ENCODE measurements at places on chromosomes 3 and 15.

DNA sequence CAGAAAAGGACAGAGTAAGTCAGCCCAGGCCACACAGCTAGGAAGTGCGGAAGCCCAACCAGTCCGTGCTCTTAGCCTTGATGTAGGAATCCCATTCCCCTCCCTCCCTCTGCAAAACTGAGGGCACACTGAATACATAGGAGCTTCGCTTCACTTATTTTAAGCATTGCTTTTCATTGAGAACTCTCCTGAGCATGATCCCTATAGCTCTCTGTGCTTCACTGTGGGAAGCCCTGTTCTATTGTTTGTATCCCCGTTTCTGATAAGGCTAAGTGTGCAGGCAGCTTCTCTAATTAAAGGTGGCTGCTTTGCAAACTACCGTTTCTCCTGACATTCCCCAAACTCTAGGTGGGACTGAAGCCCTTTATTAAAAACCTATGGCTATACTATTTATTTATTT lies 29.9 kb downstream of the IL5RA start:
- no peak for DNase-seq
- peaks cover 2% of the 10 kb centered on the region for H3K27me3 ChIP-seq

DNA sequence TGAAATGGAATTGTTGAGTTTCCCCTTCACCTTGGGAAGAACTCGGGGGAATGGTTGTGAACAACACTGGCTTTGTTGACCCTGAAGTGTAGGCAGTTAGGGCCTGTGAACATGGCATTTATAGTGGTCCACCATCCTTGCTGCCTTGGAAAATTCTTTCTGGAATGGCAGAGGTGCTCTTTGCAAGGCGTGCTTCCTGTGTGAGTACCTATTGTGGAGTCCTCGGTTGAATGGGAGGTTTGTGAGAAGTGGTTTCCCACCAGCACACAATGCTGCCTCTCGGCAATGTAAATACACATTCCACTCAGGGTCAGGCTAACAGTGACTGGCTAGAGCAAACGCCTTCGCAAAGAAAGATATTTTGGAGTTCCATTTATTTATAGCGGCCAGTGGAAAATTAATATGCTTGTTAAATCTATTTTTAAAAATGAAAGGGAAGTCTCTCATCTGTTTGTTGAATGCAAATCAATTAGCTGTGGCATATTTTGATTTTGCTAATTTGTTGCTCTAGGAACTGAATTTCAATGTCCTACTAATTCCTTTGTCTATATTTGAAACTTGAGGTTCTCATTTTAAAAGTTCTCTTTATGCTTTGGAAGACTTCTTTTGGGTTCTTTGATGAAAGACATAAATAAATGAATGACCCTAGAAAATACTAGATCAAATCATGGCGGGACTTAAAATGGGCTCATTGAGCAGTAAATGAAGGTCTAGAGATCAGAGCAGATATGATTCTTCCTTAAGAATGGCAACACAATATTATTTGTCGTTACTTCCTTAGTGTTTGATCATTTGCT lies 59.5 kb downstream of the FNDC3B start:
- no peak for DNase-seq
- peaks cover 74% of the 10 kb centered on the region for H3K4me1 ChIP-seq
- no peak overlapping the region for H3K27ac ChIP-seq
- H3K27me3 ChIP-seq = peaks cover 4% of the 10 kb centered on the region

- no peaks in the 10 kb centered on the region for H3K36me3 ChIP-seq
- H3K4me3 ChIP-seq = no peak overlapping the region
- peak; percentile 7 for DNase-seq
Measured at GRCh38 chr15:39127925-39128617, 452.8 kb upstream of the THBS1 start.

DNA sequence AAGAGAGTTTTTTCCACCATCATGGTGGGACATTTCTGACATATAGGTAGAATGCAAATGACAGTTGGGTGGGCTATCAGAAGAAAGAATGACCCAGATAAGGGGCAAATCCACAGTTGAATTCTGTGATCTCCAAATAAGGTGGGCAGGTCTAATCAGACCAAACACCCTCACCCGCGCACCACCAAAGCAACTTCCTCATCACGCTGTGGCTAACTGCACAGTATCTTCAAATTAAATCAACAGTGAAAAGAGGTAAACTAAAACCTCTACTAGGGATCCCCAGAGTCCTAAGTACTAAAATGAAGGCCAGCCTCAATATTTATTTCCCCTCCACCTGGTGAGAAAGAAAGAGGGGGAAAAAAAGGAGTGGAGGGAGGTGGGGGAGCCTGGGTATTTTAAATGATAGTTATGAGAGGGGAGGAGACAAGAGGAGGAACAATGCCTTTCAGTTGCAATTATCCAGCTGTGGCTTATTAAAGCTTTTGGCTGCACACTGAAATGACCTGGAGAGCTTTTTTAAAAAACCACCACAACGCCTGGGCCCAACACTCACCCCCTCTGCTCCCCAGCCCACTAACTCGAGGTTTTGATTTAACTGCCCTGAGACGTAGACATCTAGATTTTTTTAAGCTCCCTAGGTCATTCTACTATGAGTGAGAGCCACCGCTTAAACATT lies 61.0 kb downstream of the LRIG1 start:
- peaks cover 2% of the 10 kb centered on the region for H3K27me3 ChIP-seq
- no peak overlapping the region for H3K4me3 ChIP-seq
- H3K36me3 ChIP-seq = peaks cover 4% of the 10 kb centered on the region
- peaks cover 16% of the 10 kb centered on the region for H3K4me1 ChIP-seq
- no peak overlapping the region for H3K27ac ChIP-seq
- DNase-seq = no peak

DNA sequence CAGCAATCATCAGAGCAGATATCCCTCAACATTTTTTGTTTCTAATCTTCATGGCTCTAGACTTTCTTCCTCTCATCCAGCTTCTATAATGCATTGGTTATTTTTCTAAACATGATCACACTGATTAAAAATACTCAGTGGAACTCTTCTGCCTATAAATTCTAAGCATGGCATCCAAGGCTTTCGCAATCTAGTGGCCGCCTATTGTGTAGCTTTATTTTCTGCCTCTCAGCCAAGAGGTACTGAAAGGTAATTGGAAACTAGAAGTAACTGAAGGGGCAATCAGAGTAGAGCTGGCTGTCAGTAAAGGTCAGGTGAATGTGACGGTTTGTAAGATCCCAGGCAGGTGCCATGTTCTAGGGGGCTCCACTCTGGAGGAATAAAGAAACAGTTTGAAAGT lies 33.4 kb downstream of the OXSM start:
- no peak overlapping the region for H3K4me3 ChIP-seq
- no peak overlapping the region for H3K27ac ChIP-seq
- H3K27me3 ChIP-seq = peaks cover 2% of the 10 kb centered on the region
- H3K4me1 ChIP-seq = peaks cover 7% of the 10 kb centered on the region
- DNase-seq = no peak

DNA sequence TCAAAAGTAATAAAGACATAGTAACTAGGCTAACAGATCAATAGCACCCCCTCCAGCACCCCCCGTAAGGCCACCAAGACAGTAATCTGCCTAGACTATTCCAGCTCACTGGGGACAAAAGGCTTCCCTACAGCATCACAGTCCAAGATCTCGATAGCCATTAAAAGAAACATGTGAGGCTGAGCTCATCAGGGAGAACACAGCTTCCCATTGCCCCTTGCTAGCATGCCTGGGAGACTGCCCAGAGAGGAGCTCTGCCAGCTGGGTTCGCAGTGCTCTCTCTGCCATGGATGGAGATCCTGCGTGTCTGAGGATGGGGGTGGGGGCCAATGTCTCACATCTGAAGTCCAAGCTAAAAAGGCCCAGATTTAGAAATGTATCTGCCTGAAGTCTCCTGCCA lies 17.8 kb downstream of the LRIG1 start:
- peaks cover 85% of the 10 kb centered on the region for H3K4me1 ChIP-seq
- no peak overlapping the region for H3K27ac ChIP-seq
- H3K27me3 ChIP-seq = peaks cover 3% of the 10 kb centered on the region
- DNase-seq = no peak

- DNase-seq = no peak
- H3K27ac ChIP-seq = no peak overlapping the region
- H3K4me1 ChIP-seq = no peaks in the 10 kb centered on the region
- no peaks in the 10 kb centered on the region for H3K36me3 ChIP-seq
- H3K27me3 ChIP-seq = no peaks in the 10 kb centered on the region
Measured at GRCh38 chr3:178140531-178141304, 395.5 kb upstream of the KCNMB2 start.

DNA sequence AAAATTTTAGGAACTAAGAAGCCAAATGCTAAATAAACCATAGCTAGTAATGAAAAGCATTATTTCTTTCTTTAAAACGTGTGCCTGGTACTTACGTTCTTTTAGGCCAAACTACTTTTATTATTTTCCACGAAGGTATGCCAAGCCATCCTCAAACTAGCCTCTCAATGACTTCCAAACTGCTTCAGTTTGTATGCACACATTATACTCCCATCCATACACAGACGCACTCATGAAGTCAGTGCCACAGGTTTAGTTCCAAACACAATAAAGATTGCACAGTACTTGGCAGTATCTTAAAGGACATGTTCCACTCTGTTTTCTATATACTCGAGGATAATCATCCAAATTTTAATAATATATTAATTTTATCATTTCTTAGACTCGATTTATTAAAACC lies 609.2 kb upstream of the ZNF385D start:
- DNase-seq = no peak
- no peaks in the 10 kb centered on the region for H3K4me1 ChIP-seq
- H3K4me3 ChIP-seq = no peak overlapping the region
- H3K36me3 ChIP-seq = no peaks in the 10 kb centered on the region

DNA sequence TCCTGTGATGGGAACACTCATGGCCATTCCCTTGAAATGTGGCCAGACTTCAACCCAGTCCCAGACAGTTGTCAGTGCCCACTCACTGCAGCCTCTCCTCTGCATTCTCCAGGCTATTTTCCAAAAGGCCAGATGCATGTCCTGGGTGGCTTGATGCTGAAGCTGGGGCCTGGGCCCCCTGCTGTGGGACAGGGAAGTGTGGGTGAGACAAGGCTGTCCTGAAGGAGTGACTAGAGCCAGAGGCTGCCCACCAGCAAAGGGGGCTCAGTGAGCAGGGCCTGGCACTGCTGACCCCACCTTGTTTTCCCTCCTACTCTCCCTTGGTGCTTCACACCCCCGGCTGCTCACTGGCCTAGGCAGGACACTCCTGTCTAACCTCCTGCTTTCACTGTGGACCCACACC lies 11.9 kb downstream of the CISH start:
- DNase-seq = peak; percentile 36
- H3K36me3 ChIP-seq = peaks cover 36% of the 10 kb centered on the region
- peak overlapping the region; percentile 100 for H3K27ac ChIP-seq
- peak overlapping the region; percentile 65 for H3K4me3 ChIP-seq
- no peaks in the 10 kb centered on the region for H3K27me3 ChIP-seq
- peaks cover 79% of the 10 kb centered on the region for H3K4me1 ChIP-seq

GRCh38 chr3:197029511-197030167 lies at the start of gene MELTF:
TSS of gene MELTF (minus strand) at chr3:197029817. CDS start at chr3:197029702, 115 bp downstream.
- no peak within 1 kb of the TSS for H3K27ac ChIP-seq
- H3K4me1 ChIP-seq = peaks cover 17% of the 10 kb centered on the region
- H3K27me3 ChIP-seq = peaks cover 10% of the 10 kb centered on the region
- no peaks in the 10 kb centered on the region for H3K36me3 ChIP-seq

DNA sequence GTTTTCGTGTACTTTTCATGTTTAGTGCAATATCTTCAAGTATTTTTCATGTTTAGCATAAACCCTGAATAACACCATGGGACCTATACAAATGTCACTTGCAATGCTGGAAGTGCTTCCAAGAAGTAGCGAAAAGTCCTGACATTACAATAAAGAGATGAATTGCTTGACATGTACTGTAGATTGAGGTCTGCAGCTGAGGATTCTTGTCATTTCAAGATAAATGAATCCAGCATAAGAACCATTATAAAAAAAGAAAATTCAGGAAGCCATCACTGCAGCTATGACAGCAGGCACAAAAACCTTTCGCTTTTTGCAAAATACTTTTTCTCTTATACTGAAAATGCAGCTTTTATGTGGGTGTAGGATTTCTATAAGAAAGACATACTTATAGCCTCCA lies 37.4 kb downstream of the IFT57 start:
- H3K27ac ChIP-seq = no peak overlapping the region
- H3K36me3 ChIP-seq = peaks cover 28% of the 10 kb centered on the region
- no peak for DNase-seq
- no peak overlapping the region for H3K4me3 ChIP-seq

- H3K4me1 ChIP-seq = peaks cover 9% of the 10 kb centered on the region
- no peak overlapping the region for H3K27ac ChIP-seq
- no peak overlapping the region for H3K4me3 ChIP-seq
Measured at GRCh38 chr15:47715856-47716445, 1.4 kb upstream of the SEMA6D start.

- no peaks in the 10 kb centered on the region for H3K4me1 ChIP-seq
- H3K27me3 ChIP-seq = peaks cover 6% of the 10 kb centered on the region
- no peak for DNase-seq
- no peaks in the 10 kb centered on the region for H3K36me3 ChIP-seq
Measured at GRCh38 chr3:140391061-140391460, 286.8 kb upstream of the TRIM42 start.

- peaks cover 56% of the 10 kb centered on the region for H3K36me3 ChIP-seq
- peaks cover 7% of the 10 kb centered on the region for H3K4me1 ChIP-seq
- DNase-seq = no peak
- H3K27me3 ChIP-seq = no peaks in the 10 kb centered on the region
Measured at GRCh38 chr15:50979041-50979440, 70.6 kb downstream of the AP4E1 start.

DNA sequence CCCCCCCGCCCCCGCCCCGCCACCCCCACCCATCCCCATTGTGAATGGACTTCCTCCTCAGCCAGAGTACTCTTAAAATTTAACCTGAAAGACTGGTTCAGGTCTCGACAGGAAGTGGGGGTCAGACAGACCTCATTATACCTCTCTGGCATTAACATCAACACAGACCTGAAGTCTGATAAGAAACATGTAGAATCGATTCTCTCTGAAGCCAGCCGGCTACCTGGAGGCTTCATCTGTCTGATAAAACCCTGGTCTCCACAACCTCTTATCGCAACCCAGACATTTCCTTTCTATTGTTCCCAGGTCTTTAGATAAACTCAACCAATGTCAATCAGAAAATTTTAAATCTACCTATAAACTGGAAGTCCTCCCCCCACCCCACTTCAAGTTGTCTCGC lies 42.6 kb downstream of the SLCO2A1 start:
- no peaks in the 10 kb centered on the region for H3K4me1 ChIP-seq
- peaks cover 8% of the 10 kb centered on the region for H3K27me3 ChIP-seq
- H3K27ac ChIP-seq = no peak overlapping the region
- no peak for DNase-seq
- no peak overlapping the region for H3K4me3 ChIP-seq

- peaks cover 7% of the 10 kb centered on the region for H3K36me3 ChIP-seq
- H3K4me1 ChIP-seq = peaks cover 44% of the 10 kb centered on the region
- no peak for DNase-seq
- H3K27ac ChIP-seq = no peak overlapping the region
- no peaks in the 10 kb centered on the region for H3K27me3 ChIP-seq
- no peak overlapping the region for H3K4me3 ChIP-seq
Measured at GRCh38 chr3:172087602-172088580, 48.5 kb downstream of the FNDC3B start.

GRCh38 chr3:30944124-30944523 lies 49.7 kb upstream of the GADL1 start:
- H3K4me3 ChIP-seq = no peak overlapping the region
- H3K27ac ChIP-seq = no peak overlapping the region
- no peak for DNase-seq
- H3K4me1 ChIP-seq = peaks cover 1% of the 10 kb centered on the region
